ENCODE measurements at places on chromosomes 3 and 15. TPM values are rescaled to one million over a fixed set of nuclear protein-coding genes. Genes with fewer than 3 reads are reported as not detected.

- H3K27ac ChIP-seq: no peak overlapping the region
- peaks cover 24% of the 10 kb centered on the region for H3K27me3 ChIP-seq
Observed at GRCh38 chr3:196207833-196208607, 3.2 kb downstream of the ZDHHC19 start.

DNA sequence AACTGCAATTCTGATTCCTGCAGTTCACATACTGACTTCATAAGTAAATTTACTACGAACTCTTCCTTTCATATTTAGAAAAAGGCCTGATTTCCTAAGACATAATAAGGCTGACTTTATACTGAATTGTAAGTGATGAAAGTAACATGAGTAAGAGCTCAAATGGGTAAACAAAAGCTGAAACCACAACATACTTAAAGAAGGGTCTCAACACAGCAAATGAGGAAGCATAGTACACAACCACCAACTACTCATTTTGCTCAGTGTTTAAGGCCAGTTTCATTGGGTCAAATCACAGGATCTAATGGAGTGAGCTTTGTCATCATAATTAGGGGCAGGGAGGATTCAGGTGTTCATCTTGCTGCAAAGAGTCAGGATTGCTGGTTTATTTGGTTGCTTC lies 81.4 kb downstream of the SETD2 start:
- no peak overlapping the region for H3K27ac ChIP-seq
- peaks cover 20% of the 10 kb centered on the region for H3K36me3 ChIP-seq
- no peak for DNase-seq
- no peak overlapping the region for H3K4me3 ChIP-seq

The GTF2E1 gene
- 78.2 TPM for total RNA-seq

- H3K4me3 ChIP-seq: no peak overlapping the region
- no peaks in the 10 kb centered on the region for H3K27me3 ChIP-seq
- H3K36me3 ChIP-seq: no peaks in the 10 kb centered on the region
Observed at GRCh38 chr15:75138016-75138999, 63.4 kb upstream of the C15orf39 start.

- no peaks in the 10 kb centered on the region for H3K4me1 ChIP-seq
- no peak for DNase-seq
- H3K4me3 ChIP-seq: no peak overlapping the region
- H3K27ac ChIP-seq: no peak overlapping the region
Observed at GRCh38 chr3:37219266-37219665, 44.9 kb upstream of the LRRFIP2 start.

GRCh38 chr3:194711286-194711685 lies 25.6 kb downstream of the FAM43A start:
- no peak for DNase-seq
- no peaks in the 10 kb centered on the region for H3K36me3 ChIP-seq
- no peak overlapping the region for H3K27ac ChIP-seq
- H3K27me3 ChIP-seq: no peaks in the 10 kb centered on the region
- no peak overlapping the region for H3K4me3 ChIP-seq

GRCh38 chr3:129040579-129041300 lies 19.8 kb upstream of the GP9 start:
- peak; percentile 21 for DNase-seq
- H3K27ac ChIP-seq: no peak overlapping the region
- no peak overlapping the region for H3K4me3 ChIP-seq
- H3K27me3 ChIP-seq: no peaks in the 10 kb centered on the region
- no peaks in the 10 kb centered on the region for H3K4me1 ChIP-seq

GRCh38 chr3:139558351-139559266 lies 19.1 kb upstream of the RBP1 start:
- H3K27ac ChIP-seq: no peak overlapping the region
- H3K27me3 ChIP-seq: no peaks in the 10 kb centered on the region
- H3K4me3 ChIP-seq: no peak overlapping the region

The RASL12 gene
- total RNA-seq: 5.8 TPM

DNA sequence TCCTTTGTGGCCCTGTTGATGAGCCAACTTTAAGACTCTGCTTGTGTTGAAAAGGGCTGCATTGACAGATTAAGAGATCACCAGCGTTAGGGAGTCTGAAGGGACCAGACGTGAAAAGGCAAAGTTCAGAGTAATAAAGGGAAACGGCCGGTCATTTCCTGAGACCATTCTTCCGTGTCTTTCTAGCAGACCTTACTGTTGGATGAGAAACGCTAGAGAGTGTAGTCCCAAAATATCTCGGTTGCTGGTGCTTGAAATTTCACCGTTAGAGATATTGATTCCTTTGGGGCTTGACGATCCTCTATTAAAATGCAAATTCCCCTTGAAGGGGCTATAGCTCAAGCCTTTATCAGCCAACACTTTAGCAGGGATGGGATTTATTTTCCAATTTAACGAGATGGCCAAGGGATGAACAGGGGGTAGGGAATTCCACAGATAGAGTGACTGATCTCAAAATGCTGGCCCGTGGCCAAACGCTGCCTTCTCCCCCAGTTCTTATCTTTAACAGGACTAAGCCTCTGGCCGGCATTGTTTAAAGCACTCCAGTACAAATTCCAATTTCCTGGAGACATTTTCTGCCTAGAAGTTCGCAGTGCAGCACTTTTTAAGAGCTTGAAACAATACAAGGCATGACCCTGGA lies 250.4 kb downstream of the TJP1 start:
- H3K4me1 ChIP-seq: peaks cover 17% of the 10 kb centered on the region
- H3K27me3 ChIP-seq: peaks cover 62% of the 10 kb centered on the region
- DNase-seq: peak; percentile 61
- no peak overlapping the region for H3K27ac ChIP-seq
- peak overlapping the region; percentile 63 for H3K4me3 ChIP-seq
- H3K36me3 ChIP-seq: no peaks in the 10 kb centered on the region

GRCh38 chr3:7293286-7293685 lies 432.4 kb downstream of the GRM7 start:
- H3K4me3 ChIP-seq: no peak overlapping the region
- no peaks in the 10 kb centered on the region for H3K36me3 ChIP-seq
- no peak overlapping the region for H3K27ac ChIP-seq

GRCh38 chr3:8970971-8971589 lies 7.8 kb upstream of the RAD18 start:
- H3K4me3 ChIP-seq: no peak overlapping the region
- H3K4me1 ChIP-seq: no peaks in the 10 kb centered on the region
- no peaks in the 10 kb centered on the region for H3K36me3 ChIP-seq
- H3K27ac ChIP-seq: no peak overlapping the region
- DNase-seq: peak; percentile 72

GRCh38 chr3:24481193-24481592 lies 13.5 kb downstream of the THRB start:
- peaks cover 25% of the 10 kb centered on the region for H3K4me1 ChIP-seq
- no peaks in the 10 kb centered on the region for H3K27me3 ChIP-seq
- no peaks in the 10 kb centered on the region for H3K36me3 ChIP-seq
- no peak overlapping the region for H3K27ac ChIP-seq
- H3K4me3 ChIP-seq: no peak overlapping the region

- H3K27ac ChIP-seq: no peak overlapping the region
- no peak for DNase-seq
- no peak overlapping the region for H3K4me3 ChIP-seq
- H3K36me3 ChIP-seq: no peaks in the 10 kb centered on the region
Observed at GRCh38 chr3:21310891-21311290, 440.1 kb downstream of the ZNF385D start.

DNA sequence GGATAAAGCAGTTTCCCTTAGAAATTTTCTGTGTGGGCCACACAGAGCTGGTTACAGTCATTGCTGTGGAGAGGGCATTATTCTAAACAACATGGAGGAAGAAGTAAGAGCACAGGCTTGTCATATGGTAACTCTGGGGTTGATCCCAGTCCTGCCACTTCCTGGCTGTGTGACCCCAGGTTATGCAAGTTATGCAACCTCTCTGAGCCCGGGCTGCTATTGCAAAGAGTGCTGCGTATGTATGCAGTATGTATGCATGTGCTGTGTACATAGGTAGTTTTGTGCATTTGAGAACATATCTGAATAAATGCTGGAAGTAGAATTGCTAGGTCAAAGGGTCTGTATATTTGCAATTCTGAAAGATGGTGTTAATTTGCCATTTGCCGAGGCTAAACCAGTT lies 9.2 kb downstream of the SPSB4 start:
- H3K4me3 ChIP-seq: no peak overlapping the region
- H3K4me1 ChIP-seq: peaks cover 12% of the 10 kb centered on the region
- no peak for DNase-seq

- H3K27ac ChIP-seq: no peak overlapping the region
- H3K4me1 ChIP-seq: no peaks in the 10 kb centered on the region
- no peaks in the 10 kb centered on the region for H3K36me3 ChIP-seq
- DNase-seq: no peak
- no peak overlapping the region for H3K4me3 ChIP-seq
Observed at GRCh38 chr15:73282567-73283365, 86.0 kb downstream of the HCN4 start.

Measured in neural progenitor cell (in vitro differentiated cells).